ENCODE measurements at places on chromosomes 13 and 19.

GRCh38 chr19:21699197-21699596 is 68.2 kb downstream of the ZNF100 start:
- DNase-seq: no peak

DNA sequence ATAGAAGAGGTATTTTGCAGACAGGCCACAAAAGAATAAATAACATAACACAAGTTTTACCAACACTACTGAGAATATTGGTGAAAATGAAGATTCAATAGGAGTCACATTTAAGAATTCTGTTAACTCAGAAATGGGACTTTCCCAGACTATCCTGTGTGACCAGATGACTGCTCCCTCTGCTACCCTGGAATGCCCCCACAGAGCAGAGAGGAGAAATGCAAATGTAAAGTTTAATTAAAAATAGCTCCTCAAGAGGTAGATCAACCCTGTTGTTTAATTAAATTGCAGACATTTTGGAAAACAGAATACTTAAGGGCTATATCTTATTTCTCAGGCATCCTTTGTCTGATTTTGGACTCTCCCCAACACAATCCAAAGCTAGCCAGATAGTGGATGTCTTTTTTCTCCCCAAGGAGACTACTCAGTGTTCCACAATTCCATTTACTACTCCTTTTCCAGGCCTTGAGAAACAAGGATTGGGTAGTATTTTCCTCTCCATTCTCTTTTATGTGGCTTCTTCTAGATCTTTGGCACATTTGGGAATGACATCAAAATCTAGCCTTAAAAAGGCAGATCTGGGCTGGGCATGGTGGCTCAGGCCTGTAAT is 104.7 kb upstream of the TSC22D1 start:
- DNase-seq: no peak

GRCh38 chr13:48072304-48072703 is 22.6 kb downstream of the MED4 start:
- no peak for DNase-seq

DNA sequence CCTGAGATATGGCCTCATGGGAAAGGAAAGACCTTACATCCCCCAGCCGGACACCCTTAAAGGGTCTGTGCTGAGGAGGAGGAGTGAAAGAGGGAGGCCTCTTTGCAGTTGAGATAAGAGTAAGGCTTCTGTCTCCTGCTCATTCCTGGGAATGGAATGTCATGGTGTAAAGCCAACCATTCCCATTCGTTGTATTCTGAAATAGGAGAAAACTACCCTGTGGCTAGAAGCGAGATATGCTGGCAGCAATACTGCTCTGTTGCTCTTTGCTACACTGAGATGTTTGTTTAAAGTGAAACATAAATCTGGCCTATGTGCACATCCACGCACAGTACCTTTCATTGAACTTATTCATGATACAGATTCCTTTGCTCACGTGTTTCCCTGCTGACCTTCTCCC is 783 bp upstream of the ZNF587B start:
- no peak for DNase-seq

GRCh38 chr13:112928972-112929782 is 39.8 kb upstream of the MCF2L start:
- no peak for DNase-seq

- no peak for DNase-seq
These were observed 15.4 kb downstream of the ANKRD24 start for GRCh38 chr19:4197625-4198466.

GRCh38 chr13:72286421-72286820 is 419.4 kb upstream of the DACH1 start:
- no peak for DNase-seq

DNA sequence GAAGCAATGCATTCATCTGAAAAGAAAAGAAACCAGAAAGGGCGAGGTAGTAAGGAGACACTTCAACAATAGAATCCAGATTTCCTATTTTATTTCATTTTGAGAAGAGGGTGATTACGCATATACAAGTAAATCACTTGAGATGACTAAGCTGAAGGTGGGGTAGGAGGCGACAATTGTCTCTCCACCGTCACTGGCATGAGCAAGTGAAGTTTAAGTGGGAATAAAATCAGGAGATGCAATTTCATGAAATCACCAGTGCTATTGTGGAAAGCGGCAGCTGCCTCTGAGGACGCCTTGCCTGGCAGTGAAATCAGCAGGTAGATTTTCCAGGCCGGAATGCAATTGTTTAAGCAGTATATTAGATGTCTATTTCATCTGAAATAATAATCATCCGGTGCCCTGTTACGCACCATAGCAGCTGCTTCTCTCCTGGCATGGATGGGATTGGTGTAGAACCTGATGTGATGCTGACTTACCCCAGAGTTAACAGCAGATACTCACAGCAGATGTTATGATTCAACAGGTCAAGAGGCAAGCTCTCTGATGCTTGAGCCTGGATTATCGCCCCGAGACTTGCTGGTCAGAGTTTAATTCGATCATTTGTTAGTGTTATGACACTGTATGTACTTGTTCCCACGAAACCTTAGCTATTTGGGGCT is 64.3 kb downstream of the RASL11A start:
- no peak for DNase-seq

GRCh38 chr13:34381228-34381627 is 560.8 kb upstream of the NBEA start:
- DNase-seq: no peak

GRCh38 chr19:18386543-18387271 is 749 bp downstream of the GDF15 start:
- no peak for DNase-seq

DNA sequence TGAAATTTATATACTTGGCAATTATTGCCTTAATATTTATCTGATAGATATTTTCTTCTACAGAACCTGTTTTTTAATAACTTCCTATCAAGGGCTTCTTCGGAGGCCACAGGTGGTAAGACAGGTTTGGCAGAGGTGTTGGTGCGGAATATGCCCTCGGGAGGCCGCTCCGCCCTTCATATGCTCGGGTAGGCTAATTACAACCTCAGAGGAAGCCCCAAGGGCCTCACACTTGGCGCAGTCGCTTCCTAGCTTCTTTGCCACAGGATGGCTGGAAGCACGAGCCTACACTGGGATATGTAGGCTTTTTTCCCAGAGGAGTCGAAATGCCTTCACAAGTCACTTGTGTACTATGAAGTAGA is 68.8 kb downstream of the LMO7 start:
- no peak for DNase-seq

GRCh38 chr19:39307822-39308530 is 11.8 kb downstream of the IFNL1 start:
- no peak for DNase-seq

GRCh38 chr19:45321848-45322247 is 827 bp downstream of the CKM start:
- DNase-seq: no peak

DNA sequence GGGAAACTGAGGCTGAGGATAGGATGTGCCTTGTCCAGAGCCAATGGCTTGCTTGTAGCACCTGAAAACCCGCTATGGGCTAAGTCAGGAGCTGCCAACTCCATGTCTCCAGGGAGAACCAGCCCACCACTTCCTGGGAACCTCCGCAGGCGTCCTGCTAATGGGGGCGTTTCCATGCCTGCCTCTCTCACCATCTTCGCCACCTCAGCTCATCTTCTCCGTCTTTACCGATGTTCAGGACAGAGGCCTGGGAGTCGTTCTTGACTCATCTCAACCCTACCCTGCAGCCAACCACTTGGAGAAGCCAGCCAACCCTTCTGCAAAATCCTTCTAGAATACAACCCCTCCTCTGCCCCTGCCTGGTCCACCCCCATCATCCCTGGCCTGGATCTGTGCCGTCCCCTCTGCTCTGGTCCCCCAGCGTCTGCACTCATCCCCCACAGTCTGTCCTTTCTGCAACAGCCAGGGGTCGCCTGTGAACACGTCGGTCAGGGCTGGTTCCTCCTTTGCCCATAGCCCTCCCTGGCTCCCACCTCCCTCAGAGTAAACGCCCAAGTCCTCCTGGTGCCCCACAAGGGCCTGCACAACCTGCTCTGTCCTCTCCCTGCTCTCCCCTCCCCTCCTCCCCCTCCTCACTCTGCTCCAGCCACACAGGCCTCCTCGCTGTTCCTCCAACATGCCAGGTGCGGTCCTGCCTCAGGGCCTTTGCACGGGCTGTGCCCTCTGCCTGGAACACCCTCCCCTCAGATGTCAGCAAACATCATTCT is 31.0 kb downstream of the PTPRS start:
- no peak for DNase-seq

DNA sequence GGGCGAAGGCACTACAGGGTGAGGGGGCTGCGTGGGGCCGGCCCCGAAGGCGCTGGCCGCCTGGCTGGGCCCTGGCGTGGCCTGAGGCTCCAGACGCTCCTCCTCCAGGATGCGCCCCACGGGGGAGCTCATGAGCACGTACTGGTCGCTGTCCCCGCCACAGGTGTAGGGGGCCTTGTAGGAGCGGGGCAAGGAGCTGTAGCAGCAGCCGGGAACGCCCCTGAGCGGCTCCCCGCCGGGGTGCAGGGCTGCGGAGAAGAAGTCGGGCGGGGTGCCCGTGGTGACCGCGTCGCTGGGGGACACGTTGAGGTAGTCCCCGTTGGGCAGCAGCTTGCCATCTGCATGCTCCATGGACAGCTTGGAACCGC is 3.0 kb downstream of the IRS2 start:
- no peak for DNase-seq

- DNase-seq: no peak
These were observed 521 bp upstream of the ZNF665 start for GRCh38 chr19:53193535-53194222.

GRCh38 chr13:98189841-98190505 is 12.9 kb upstream of the RNF113B start:
- no peak for DNase-seq

DNA sequence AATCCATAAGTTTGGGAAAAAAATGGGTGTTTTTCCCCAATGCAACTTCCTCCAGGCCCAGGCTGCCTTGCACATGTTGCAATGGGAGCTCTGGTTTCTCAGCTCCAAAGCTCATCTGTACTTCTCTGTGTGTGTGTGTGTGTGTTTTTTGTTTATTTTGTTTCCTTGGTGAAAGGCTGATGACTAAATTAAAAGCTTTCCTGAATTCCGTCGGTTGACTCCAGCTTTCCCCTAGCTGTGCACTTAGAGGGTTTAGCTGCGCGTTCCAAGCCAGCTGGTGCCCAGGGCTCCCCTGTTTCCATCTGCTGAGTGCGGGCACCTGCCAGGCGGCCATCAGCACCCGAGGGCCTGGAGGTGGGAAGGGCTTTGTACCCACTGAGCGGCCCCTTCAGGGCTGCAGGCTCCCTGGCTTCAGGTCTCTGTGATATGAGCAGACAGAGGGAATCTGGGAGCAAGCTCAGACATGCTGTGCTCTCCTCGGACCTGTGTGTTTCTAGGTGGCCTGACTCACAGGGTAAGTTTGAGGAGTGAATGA is 129.1 kb upstream of the SOX1 start:
- DNase-seq: no peak
